Epithelial cell of prostate (primary cell): ENCODE measurements at places on chromosomes 16 and 17.

DNA sequence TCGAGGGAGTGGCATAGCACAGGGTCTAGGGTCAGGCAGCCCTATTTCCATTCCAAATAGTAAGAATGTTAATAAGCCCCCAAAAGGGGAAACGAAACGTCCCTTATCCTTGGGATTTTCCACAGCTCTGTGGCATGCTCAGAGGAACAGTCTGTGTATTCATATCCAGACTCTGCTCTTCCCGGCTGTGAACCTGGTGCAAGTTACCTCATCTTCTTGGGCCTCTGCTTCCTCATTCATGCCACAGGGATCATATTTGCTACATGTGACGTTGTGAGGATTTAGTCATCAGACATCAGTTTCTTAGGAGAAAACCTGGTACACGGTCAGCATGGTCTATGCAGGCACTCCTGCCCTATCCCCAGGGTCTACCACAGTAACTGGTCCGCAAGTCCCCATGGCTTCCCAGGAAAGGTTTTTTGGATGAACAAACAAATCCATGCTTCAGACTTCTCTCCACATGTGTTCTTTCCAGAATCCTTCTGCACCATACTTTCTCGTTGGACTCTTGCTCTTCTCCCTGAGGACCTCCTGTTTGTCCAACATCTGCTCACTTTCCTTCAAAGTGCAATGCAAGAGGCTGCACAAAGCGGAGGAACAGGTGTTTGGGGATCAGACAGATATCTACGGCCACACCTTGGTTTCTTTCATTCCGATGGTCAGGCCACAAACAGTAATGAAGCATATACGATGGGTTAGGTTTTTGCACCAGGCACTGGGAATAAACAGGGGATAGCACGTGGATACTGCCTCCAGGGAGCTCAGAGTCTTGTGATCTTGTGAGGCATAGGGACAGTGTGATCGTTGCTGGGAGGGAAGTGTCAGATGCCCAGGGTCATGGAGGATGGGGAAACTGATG, 17.7 kb downstream of the GLP2R start:
- DNase-seq: no peak

DNA sequence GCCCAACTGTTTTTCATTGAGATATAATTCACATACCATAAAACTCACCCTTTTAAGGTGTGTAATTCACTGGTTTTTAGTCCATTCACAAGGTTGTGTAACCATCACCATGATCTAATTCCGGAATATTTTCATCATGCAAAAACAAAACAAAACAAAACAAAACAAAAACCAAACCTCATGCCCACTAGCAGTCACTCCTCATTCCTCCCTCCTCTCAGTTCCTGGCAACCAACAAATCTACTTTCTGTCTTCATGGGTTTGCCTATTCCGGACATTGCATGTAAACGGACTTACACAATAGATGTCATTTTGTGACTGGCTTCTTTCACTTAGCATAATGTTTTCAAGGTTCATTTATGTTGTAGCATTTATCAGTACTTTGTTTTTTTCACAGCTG, 4.5 kb upstream of the NOD2 start:
- no peak for DNase-seq

DNA sequence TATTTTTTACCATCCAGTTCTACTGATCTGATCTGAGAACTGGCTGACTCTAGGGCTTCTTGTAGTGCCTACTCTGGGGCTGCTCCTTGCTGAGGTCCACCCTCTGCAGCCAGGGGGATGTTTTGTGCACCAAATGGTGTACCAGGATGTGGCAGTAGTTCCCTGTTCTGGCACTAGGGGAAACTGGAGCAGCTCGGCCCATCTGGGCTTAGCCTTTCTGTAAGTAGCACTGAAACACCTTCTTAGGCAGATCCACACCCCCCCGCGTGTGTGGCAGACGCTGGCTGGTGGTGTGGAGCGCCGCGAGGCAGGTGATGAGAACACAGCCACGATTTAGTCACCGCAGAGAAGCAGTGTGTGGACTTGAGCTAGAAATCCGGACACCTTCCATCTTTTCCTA, 17.0 kb downstream of the DUSP14 start:
- no peak for DNase-seq

DNA sequence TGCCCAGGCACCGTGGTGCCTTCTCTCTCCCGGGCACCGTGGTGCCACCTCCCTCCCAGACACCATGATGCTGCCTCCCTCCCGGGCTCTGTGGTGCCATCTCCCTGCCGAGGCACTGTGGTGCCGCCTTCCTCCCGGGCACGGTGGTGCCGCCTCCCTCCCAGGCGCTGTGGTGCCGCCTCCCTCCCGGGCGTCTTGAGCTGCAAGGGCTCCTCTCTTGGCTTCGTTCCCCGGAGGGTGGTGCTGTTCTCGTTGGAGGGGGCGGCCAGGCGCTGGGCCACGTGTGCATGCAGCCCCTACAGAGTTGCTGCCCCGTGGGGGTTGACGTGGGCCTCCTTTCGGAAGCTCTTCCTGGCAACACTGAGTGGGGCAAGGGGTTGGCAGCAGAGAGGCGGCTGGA, 8.2 kb downstream of the CENPX start:
- no peak for DNase-seq

DNA sequence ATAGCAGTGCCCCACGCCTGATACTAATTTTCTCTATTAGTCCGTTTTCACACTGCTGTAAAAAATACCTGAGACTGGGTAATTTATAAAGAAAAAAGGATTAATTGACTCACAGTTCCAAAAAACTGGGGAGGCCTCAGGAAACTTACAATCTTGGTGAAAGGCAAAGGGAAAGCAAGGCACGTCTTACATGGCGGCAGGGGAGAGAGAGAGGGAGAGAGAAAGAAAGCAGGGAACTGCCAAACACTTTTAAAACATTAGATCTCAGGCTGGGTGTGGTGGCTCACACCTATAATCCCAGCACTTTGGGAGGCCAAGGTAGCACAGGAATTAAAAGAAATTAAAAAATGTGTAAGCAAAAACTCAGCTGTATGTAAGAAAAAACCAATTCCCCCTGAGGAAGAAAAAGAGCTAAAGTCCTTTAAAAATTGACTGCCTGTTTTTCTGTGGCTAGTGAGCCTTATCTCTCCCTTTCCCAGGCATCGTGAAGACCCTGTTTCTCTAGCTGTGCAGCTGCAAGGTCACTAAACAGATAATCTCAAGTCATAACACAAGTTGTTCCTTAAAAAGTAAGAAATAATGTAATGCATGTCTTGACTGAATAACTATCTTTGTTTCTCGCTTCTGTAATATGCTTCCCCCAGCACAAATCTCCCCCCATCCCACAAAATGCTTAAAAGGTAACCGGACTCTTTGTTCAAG, 14.0 kb downstream of the ZSCAN10 start:
- no peak for DNase-seq

- DNase-seq: no peak
Measured at GRCh38 chr17:17645961-17646360, 35.3 kb upstream of the RAI1 start.

DNA sequence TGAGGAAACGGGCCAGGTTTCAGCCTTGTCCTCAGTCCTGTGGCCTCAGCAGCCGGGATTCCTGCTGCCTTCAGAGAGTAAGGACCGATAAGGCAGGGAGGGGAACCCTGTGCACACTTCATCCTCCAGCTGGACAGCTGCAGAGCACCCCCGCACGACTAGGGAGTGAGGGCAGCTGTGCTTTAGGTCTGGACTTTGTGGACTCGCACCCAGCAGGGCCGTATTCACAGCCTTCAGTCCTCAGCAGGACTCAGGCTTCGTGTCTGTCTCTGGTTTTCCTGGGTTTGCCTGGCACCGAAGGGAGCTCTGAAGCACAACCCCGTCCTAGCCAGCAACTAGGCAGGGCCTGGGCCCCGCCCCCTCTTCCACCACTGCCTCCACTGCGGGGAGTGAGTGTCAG, 45.8 kb upstream of the CACNG5 start:
- no peak for DNase-seq

DNA sequence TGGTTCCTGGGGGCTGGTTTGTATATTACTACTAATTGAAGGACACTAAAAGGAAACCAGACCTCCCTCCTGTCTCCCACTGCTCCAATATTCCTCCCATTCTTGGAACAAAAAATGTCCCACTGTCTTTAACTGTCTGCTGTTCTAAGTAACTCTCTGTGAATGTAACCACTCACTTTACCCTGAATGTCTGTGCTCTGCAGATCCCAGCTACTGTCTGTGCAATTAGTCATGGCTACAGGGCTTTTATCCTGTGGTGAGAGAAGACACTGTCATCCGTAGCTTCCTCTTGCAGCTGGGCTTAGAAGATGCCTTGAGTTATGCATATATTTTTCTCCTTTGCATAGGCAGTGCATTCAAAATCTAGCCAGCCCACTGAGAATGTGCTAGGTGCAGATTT, 853.8 kb downstream of the CDH8 start:
- DNase-seq: no peak
